ENCODE measurements at places on chromosomes 12 and 14.

DNA sequence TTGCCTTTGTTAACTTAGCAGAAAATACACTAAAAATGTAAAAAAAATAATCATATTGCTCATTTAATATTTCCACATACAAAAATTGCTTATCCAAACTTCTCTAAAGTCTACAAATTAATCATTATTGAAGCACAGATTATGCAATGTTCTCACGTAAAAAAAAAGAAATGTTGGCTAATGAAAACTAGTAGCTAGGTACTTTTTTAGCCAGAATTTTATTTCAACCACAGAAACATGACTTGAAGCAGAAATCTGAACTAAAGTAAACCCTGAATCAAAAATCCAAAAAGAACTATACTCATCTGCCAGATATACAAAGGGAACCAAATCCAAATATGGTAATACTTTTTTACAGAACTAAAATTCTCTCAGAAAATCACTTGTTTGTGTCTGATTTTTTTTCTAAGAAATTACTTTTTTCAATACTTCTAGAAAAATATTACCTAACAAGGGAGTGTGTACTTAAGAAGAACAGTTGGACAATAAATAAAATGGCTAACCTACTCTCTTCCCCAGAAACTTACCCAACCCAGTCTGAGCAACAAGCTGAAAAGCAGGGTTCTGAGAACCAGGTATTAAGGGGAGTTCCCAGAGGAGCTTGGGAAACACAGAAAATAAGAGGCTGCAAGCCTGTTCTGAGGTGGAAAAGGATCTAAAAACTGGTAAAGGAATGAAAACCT is 78.4 kb upstream of the RAP1B start:
- DNase-seq: no peak

DNA sequence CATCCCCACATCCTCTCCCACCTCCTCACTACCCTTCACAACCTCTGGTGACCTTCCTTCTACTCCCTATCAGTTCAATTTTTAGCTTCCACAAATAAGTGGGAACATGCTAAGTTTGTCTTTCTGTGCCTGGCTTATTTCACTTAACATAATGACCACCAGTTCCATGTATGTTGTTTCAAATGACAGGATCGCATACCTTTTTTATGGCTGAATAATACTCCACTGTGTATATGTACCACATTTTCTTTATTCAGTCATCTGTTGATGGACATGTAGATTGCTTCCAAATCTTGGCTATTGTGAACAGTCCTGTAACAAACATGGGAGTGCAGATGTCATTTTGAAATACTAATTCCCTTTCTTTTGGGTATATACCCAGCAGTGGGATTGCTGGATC is 98.7 kb downstream of the TRMT5 start:
- no peak for DNase-seq

- no peak for DNase-seq
Measured at GRCh38 chr12:3967556-3968160, 94.5 kb upstream of the PARP11 start.

GRCh38 chr14:59422069-59422881 is 42.9 kb downstream of the GPR135 start:
- no peak for DNase-seq

DNA sequence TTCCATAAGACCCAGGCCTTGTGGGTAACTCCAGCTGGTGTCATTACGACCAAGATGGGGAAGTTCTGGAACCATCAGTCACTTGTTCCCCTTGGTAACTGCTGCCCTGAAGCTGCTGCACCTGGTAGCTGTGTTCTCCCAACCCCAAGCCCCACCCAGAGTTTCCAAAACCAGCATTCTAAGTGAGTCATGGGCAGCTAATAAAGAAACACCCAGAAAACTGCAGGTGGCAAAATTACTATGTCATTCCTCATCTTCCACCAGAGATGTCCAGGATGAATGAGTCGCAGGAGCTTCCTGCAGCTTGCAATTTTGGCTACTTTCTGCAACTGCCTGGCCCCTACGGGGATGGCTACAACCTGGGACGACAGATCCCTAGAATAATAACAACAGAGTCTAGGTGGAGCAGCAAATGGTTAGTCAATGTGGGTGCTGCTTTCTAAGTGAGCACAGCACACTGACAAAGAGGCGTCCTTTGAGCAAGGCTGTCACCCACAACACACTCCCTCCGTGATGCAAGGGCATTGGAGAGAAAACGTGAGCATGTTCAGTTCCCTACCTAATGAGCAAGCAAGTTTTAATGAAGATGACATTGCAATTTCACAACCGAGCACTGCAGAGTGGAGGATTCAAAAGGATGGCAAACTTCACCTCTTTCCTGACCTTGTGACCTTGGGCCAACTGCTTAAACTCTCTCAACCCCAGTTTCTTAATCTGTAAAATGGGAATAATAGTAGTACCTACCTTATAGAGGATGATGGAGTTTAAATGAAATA is 301.4 kb upstream of the NOS1 start:
- no peak for DNase-seq

DNA sequence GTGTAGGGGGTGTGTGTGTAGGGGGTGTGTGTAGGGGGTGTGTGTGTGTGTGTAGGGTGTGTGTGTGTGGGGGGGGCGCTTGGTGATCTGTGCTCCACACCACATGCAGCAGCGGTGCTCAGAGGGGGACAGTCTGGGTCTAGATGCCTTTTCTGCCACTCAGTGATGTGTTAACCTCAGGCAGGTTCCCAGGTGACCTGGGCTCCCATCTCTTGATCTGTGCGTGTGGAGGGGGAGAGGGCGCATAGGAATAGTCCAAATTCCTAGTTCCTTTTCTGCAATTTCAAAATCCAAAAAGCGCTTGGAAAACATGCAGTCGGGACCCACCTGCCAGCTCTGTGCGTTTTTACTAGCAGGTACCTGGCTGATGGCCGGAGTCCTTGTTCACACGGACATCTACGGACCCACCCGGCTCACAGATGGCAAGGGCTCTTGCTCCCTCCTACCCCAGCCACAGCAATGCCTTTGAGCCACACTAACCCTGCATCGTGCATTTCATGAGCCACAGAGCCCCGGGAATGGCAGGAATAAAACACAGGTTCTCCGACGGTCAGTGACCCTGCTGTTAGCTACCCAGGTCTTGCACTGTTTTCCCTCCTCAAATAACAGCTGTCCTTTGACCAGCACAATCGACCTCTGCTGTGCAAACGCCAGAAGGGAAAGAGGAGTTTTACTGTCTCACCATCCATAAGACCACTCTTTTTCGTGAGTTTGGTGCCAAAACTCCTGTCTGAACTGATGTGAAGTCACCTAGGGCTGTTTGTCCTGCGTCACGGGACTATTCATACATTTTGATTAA is 120.8 kb downstream of the GLT1D1 start:
- DNase-seq: no peak

GRCh38 chr14:60654334-60654821 is 5.1 kb upstream of the SIX1 start:
- DNase-seq: no peak

- no peak for DNase-seq
Measured at GRCh38 chr12:111105294-111105693, 184.9 kb upstream of the MYL2 start.

DNA sequence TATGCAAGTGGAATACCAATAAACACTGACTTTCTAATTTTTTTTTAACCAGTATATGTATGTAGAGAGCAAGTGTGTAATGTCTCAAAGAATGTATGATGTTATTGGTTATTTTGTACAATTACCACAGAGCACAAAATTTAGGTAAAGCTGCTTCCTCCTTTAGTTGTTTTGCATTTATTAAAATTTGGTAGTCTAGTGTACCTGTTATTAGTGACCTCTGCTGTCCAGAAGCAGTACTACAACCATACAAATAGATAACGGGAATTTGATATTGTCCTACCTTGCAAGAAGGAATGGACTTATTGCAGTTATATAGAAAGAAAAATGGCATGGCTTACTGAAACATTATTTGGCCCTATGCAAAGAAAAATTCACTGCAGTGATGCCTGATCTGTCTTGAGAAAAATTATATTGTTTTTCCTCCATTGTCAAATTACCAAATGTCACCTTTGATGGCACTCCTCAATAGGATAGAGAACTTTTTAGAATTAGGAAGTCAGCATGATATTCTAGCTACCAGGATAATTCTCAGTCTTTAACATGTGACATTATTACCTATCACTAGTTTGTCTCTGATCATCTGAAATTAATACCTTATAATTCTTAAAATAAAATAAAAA is 153.9 kb upstream of the RMST start:
- DNase-seq: no peak

DNA sequence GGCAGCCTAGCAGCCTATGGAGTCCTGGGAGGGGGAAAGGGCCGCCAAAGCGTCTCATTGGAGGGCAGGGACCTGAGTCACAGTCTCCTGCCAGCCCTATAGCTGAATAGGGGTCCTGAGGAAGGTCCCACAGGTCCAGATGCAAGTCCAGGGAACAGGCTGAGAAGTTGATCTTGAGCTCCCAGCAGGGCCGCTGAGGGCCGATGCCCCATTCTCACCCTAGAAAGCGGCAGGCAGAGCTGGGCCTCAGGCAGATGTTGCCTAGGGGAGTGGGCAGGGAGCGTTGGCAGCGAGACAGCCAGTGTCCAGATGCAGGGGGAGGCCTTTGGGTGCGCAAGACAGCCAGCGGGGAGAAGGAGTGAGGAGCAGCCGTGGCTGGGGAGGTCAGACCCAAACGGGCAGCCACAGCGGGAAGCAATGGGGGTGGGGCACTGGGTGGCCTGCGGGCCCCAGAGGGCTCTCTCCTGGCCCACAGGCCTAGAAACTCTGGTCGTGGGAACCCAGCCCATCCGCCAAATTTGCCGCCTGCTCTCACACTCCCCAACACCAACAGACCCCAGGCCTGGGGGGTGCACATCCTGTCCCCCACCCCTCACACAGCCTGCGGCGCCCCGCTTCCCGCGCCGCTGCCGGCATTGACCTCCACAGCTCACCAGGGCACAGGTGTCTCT is 1.1 kb downstream of the HDAC7 start:
- no peak for DNase-seq

GRCh38 chr14:47993883-47994282 is 318.5 kb upstream of the MDGA2 start:
- DNase-seq: no peak

DNA sequence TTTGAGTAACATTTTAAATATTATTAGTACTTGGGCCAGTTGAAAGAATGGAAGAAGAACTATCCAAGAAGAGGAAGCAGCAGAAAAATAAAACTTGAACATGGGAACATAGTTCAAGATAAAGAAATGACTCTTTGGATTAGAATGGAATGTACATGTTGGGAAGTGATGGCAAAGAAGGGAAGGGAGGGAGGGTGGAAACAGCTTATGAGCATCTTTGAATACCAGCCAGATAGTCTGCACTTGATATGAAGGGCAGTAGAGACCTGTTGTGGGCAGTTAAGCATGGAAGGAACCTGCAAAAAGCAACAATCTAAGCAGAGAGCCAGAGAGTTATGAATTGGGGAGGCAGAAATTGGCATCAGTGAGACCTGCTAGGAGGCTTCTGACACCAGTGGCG is 10.0 kb upstream of the IL22 start:
- no peak for DNase-seq

DNA sequence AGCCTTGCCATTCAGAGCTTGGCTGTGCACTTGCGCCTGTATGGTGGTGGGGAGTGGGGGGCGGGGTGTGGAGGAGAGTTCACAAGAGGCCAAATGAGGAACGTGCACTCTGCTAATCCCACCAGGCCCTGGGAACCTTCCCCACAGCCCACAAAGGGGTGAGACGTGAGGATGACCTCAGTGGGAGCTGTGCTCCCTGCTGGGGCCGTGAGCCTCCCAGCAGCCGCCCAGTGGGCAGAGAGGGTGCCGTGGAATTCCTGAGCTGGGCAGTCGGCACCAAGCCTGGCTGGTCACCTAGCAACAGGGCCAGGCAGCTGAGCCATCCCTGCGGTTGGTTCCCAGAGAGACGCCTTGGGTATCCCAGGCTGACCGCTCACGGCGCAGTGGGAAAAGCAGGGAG is 53.7 kb downstream of the CCNK start:
- DNase-seq: peak; percentile 29

DNA sequence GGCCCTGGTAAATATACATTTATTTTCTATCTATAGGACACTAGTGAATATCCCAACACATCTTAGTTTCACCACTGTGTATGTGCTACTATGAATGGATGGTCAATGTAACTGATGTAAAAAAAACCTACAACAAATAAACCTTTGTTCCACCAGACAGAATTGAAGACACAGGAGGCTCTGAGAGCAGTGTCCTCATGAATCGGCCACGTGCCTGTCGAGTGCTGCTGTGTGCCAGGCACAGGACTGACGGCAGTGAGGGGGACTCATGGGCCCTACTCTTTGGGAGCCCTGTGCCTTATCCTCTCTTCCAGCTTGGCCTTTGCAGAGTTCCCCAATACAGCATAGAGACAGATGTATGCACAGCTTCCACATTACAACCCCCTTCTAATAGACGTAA is 18.2 kb downstream of the CINP start:
- DNase-seq: peak; percentile 67

- no peak for DNase-seq
Measured at GRCh38 chr12:3117144-3117581, 40.0 kb downstream of the TSPAN9 start.

All from occipital lobe (tissue), 3 donors.